Activated CD4-positive, alpha-beta T cell treated with anti-CD3 and anti-CD28 coated beads, Interleukin-2, amount 10 ng/mL, durations not matched to agents 7 days and 5 days (primary cell): ENCODE measurements at places on chromosomes 3 and 15. TPM values are rescaled to one million over a fixed set of nuclear protein-coding genes. Genes with fewer than 3 reads are reported as not detected.
A peak's percentile ranks its signal among the peaks of the same experiment; 100 is the strongest.

GRCh38 chr15:78049691-78050440, 27.6 kb downstream of the TBC1D2B start:
- peaks cover 60% of the 10 kb centered on the region for H3K36me3 ChIP-seq
- peak overlapping the region; percentile 51 for H3K4me3 ChIP-seq
- H3K4me1 ChIP-seq, result peaks cover 97% of the 10 kb centered on the region
- peak overlapping the region; percentile 87 for H3K27ac ChIP-seq

DNA sequence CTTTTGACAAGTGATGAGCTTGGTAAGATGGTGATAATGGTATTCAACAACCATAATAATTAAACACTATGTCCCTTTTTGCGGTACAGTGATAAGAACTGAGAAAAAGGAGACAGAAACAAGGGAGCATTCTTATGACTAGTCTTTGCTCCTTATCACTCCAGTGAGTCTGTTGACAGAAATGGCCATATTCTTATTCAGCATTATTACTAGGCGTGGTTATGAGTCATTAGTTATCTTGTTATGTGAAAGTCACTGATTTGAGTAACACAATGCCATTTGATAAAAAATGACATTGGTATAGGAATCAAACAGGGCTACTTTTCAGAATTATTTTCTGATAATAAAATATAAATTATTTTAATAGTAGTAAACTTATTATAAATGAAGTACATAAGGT, 193.5 kb downstream of the C3orf38 start:
- H3K27ac ChIP-seq, result no peak overlapping the region
- no peaks in the 10 kb centered on the region for H3K27me3 ChIP-seq
- H3K4me1 ChIP-seq, result no peaks in the 10 kb centered on the region
- DNase-seq, result no peak
- H3K4me3 ChIP-seq, result no peak overlapping the region
- H3K36me3 ChIP-seq, result no peaks in the 10 kb centered on the region

DNA sequence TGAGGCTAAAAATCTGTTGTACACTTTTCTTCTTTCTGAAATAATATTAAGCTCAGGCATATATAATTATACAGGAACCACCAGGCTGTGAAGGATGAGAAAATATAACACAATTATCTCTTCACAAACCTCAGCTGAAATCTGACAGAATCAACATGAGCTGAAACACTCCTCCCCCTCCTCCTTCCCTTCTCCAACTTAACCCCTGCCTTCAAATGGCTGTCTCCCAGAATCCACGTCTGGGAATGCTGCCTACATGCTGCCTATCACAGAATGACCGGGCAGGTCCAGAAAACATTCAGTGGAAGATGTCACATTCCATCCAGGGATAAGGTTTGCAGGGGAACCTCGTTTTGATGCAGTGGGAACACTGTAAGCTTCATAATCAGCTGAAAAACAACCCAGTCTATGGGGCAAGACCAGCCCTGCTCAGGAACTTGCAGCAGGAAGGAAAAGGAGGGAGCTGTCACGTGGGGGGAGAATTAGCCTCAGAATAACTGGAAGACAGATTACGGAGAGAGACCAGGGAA, 44.0 kb upstream of the SEMA6D start:
- H3K4me1 ChIP-seq, result no peaks in the 10 kb centered on the region
- H3K4me3 ChIP-seq, result no peak overlapping the region
- DNase-seq, result no peak
- no peak overlapping the region for H3K27ac ChIP-seq

GRCh38 chr15:36053746-36054145, 507.8 kb upstream of the DPH6 start:
- H3K27ac ChIP-seq, result no peak overlapping the region
- no peak for DNase-seq
- H3K27me3 ChIP-seq, result no peaks in the 10 kb centered on the region
- no peaks in the 10 kb centered on the region for H3K4me1 ChIP-seq
- no peaks in the 10 kb centered on the region for H3K36me3 ChIP-seq
- no peak overlapping the region for H3K4me3 ChIP-seq

COL6A5 gene
- not detected for total RNA-seq

DNA sequence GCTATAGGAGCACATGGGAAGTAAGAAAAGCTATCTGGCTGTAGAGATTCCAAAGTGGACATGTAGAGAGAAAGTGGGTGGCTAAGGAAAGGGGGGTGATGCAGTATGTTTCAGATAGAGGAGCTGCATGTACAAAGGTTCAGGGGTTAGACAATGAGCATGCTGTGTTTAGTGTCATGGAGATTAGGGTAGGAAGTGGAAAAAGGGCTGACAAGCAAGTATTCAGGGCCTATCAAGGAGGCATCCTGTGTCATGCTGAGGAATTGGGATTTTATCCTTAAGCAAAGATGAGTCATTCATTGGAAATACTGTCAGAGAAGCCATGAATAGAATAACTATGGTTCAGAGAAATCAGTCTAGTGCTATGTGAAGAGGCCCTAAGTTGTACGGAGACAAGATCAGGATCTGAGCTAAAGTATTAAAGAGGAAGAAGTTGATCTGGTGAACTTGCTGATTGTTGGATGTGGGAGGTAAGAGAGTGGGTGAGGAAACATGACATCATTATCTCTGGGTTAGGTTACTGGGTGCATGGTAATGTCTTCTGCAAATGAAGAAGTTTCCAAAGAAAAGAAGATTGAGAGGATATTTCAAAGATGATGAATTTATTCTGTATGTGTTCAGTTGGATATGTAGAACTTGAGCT, 176.7 kb upstream of the GOLIM4 start:
- no peak overlapping the region for H3K4me3 ChIP-seq
- no peaks in the 10 kb centered on the region for H3K27me3 ChIP-seq
- H3K4me1 ChIP-seq, result no peaks in the 10 kb centered on the region
- H3K27ac ChIP-seq, result no peak overlapping the region
- DNase-seq, result no peak

- H3K36me3 ChIP-seq, result no peaks in the 10 kb centered on the region
- H3K4me3 ChIP-seq, result no peak overlapping the region
- no peak for DNase-seq
- H3K27ac ChIP-seq, result no peak overlapping the region
- H3K4me1 ChIP-seq, result peaks cover 5% of the 10 kb centered on the region
- no peaks in the 10 kb centered on the region for H3K27me3 ChIP-seq
These were observed 37.6 kb downstream of the FAM3D start for GRCh38 chr3:58628823-58629562.

GRCh38 chr3:112348943-112349342, 16.0 kb downstream of the CD200 start:
- no peaks in the 10 kb centered on the region for H3K27me3 ChIP-seq
- peaks cover 61% of the 10 kb centered on the region for H3K36me3 ChIP-seq
- H3K27ac ChIP-seq, result no peak overlapping the region
- H3K4me1 ChIP-seq, result peaks cover 4% of the 10 kb centered on the region
- no peak overlapping the region for H3K4me3 ChIP-seq
- DNase-seq, result no peak

- H3K27ac ChIP-seq, result peak overlapping the region; percentile 48
- peaks cover 75% of the 10 kb centered on the region for H3K36me3 ChIP-seq
- no peak overlapping the region for H3K4me3 ChIP-seq
- DNase-seq, result peak; percentile 78
These were observed 48.7 kb upstream of the CRTC3 start for GRCh38 chr15:90481023-90481422.
